T-helper 2 cell treated with Interferon-gamma antibody and Interleukin-4, amounts not matched to agents 100 ng/mL and 5 ng/mL, for 36 hours (primary cell): ENCODE measurements at places on chromosomes 16 and 17. TPM values are rescaled to one million over a fixed set of nuclear protein-coding genes. Genes with fewer than 3 reads are reported as not detected.

The TERB1 gene
- 0.11 and 0.25 TPM in 2 replicates for total RNA-seq

The NTHL1 gene
- 32.9 and 33.2 TPM in 2 replicates for total RNA-seq

The ZBTB4 gene
- total RNA-seq: 21.6 and 22.3 TPM in 2 replicates

The PRR11 gene
- 55.1 and 56.9 TPM in 2 replicates for total RNA-seq

The TSPOAP1 gene
- 76.8 and 77.0 TPM in 2 replicates for total RNA-seq

The NRN1L gene
- total RNA-seq: 0.61 and 0.84 TPM in 2 replicates

The IRX5 gene
- 0.32 TPM in 2 replicates for total RNA-seq

The NAA60 gene
- 43.8 and 54.0 TPM in 2 replicates for total RNA-seq

The MEIOB gene
- total RNA-seq: not detected in 2 replicates

The CIBAR2 gene
- not detected in 2 replicates for total RNA-seq

The KRTAP2-3 gene
- not detected in 2 replicates for total RNA-seq

The TM4SF5 gene
- total RNA-seq: not detected in 2 replicates

The PDILT gene
- total RNA-seq: not detected in 2 replicates

The RCVRN gene
- total RNA-seq: not detected in 2 replicates

The FCSK gene
- total RNA-seq: 18.2 and 22.1 TPM in 2 replicates

The HLF gene
- total RNA-seq: 0.91 and 1.5 TPM in 2 replicates

The UMOD gene
- total RNA-seq: not detected in 2 replicates

The LIG3 gene
- total RNA-seq: 45.1 and 46.1 TPM in 2 replicates

The ADAP2 gene
- total RNA-seq: 0.91 and 1.3 TPM in 2 replicates
